ENCODE measurements at places on chromosomes 7 and 10.

GRCh38 chr7:147249956-147250355 is 1133.4 kb downstream of the CNTNAP2 start:
- no peak for DNase-seq

DNA sequence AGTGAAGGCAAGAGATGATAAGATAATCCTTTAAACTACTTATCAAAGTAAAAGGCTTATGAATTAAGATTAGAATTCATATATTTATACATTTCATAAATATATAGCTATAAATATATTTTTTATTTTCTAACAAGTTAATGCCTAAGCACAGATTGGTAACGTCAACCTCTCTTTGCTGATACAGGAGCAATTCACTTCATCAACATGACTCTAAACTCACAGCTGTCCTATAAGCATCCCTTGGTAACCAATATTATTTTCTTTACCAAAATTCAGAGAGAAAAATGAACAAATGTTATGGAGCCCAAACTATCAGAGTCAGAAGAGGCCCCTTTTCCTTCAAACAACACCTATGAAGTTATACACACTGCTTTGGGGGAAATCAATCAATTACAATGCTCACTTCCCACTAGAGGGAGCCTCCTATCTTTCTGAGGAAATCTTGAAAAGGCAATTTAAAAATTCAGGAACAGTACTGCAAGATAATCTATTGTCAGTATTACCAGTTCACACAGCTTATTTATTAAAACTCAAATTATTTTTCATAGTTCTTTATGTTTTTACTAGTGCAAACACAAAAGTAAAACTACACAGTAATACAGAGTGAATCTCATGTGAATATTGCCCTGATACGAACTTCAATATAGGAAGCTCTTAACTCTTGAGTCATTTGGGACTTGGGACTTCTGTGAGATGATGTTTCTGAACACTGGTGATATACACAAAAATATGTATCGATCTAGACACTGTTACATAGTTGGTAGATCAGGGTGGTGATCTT is 51.0 kb upstream of the NOBOX start:
- DNase-seq, result no peak

- no peak for DNase-seq
Observed at GRCh38 chr10:94069884-94070283, 76.2 kb downstream of the PLCE1 start.

GRCh38 chr7:112411186-112411795 is 39.0 kb upstream of the IFRD1 start:
- DNase-seq, result no peak

GRCh38 chr10:6692856-6693255 is 112.8 kb upstream of the PRKCQ start:
- no peak for DNase-seq

- no peak for DNase-seq
Observed at GRCh38 chr7:77907281-77907680, 108.7 kb downstream of the PHTF2 start.

GRCh38 chr10:33935350-33935749 is 600.9 kb upstream of the NRP1 start:
- no peak for DNase-seq

- no peak for DNase-seq
Observed at GRCh38 chr7:95517458-95517857, 31.7 kb downstream of the ASB4 start.

DNA sequence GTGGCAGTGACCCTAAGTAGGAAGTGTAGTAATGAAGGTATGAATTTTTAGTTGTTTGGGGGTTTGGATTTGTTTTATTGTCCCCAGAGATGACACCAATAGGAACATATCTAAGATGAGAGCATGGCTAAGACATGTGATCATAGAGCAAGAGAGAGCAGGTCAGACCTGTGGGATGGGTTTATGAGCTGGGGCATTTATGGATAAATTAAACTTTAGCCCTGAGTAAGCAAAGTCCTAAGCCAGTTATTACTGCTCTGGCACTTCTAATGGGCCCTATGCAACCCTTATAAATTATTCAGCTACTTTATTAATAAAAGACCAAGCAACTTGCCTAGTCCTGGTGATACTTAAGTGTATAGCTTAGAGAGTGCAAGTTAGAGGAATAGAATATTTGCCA is 85.1 kb downstream of the LRRC4 start:
- DNase-seq, result no peak

DNA sequence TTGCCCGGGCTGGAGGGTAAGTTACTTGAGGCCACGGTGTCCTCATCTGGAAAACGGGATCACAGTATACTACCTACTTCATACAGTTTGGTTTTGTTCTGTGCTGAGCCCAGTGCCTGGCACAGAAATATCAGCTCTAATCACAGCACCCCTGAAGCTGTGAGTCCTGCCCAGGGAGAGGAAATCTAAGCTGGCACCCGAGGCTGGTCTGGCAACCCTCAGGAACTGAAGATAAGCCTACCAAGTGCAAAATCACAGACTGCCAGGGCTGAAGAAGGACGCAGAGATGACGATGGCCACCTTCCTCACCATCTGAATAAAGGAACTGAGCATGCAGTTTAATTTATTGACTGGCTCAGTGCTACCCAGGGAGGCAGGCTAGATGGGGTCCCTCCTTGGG is 7.7 kb upstream of the TMEM120A start:
- DNase-seq, result no peak

- no peak for DNase-seq
Observed at GRCh38 chr7:95886501-95887090, 114.2 kb downstream of the DYNC1I1 start.

DNA sequence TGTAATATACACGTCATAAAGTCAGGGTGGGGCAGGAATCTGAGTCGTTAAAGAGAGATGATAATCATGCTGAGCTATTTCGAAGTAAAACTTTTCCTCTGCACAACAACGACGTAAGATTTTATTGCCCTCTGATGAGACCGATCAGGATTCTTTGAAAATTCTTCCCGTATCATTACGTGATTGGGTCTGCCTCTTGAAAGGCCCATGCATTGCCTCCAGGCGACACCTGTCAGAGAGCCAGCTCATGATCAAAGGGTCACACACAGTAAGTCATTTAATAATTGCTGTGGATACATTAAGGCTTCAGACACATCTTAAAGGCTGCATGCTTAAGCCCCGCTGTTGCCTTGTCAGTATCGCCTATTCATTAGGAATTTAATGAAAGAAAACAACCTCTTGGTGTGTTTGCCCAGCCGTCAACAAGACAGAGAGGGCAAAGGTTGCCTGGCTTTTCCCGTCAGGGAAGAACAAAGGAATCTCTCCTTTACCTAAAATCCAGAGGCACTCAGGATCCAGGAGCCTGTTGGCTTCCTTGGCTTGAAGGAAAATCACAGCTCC is 189.0 kb upstream of the SH2B2 start:
- DNase-seq, result no peak

GRCh38 chr7:5777932-5778331 is 3.5 kb downstream of the RNF216 start:
- no peak for DNase-seq

DNA sequence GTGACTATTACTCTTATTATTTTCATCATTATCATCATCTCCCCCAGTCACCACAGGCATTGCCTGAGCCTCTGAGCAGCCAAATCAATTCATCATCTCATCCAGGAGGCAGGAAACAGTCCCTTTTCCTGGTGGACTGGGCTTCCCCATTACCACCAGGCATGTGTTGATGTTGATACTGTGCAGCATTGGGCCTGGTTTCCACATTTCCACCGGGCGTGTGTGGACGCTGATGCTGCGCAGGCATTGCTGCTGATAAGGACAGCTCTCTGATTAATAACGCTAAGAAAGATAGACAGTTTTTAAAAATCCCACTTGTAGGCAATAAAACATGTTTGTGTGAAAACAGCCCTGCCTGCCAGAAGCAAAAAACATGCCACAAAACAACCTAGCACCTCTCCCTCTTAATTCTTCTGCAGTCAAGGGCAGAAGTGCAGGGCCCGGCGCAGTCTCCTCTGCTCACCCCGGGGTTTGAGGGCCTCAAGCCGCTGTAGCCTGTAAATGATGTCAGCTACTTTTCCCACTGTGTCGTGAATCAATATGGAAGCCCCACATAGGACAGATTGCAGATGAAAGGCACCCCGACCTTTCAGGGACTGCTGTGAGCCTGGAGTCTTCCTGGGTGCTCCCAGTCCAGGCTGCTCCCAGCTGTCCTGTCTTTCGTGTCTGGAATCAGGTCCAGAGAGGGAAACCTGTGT is 216.0 kb downstream of the WDR37 start:
- no peak for DNase-seq

DNA sequence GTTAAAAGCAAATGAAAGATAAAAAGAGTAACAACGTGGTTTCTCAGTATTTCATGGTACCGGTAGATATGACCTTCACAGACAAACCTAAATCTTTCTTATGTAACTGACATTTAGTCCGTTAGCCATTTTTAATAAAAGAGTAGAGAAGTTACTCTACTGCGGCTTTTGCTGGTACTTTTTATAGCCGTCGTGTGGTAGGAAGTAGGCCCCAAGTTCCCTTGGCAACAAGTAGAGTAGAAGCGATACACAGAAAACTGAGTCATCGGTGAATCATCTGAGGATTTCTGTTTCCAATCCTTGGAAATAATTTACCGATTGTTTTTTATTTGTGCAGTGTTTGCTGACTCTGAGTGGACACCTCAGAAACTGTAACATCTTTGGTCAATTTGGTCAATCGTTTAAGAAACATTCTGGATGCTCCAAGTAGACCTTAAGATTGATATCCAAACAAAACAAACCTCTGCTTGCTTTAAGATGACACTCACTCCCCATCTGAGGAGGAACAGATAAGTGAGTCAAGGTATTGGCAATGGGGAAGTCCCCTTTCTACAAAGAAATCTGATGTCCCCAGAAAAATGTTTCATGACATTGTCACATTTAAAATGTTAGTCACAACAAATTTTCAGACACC is 63.9 kb upstream of the AHR start:
- peak; percentile 90 for DNase-seq

GRCh38 chr7:72429316-72429715 is 17.2 kb upstream of the CALN1 start:
- DNase-seq, result no peak

GRCh38 chr10:70540789-70541360 is 61.7 kb downstream of the PRF1 start:
- DNase-seq, result no peak

GRCh38 chr7:112347088-112347487 is 103.2 kb upstream of the IFRD1 start:
- no peak for DNase-seq

DNA sequence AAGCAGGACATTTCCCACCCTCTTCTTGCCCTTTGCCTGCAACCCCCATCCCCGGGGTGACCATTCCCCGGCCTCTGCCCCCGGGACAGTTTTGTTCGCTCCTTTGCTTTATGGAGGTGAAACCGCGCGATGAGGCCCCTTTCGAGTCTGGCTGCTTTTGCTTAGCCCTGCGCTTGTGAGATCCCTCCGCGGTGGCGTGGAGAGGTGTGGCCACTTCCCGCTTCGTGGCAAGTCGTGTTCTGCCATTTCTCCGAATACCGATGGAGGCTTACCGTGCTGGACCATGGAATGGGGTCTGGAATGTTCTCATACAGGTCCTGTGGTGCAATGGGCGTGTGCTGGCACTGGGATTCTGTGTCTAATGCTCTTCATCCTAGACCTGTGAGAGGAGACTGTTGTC is 106.7 kb downstream of the LHPP start:
- DNase-seq, result no peak

DNA sequence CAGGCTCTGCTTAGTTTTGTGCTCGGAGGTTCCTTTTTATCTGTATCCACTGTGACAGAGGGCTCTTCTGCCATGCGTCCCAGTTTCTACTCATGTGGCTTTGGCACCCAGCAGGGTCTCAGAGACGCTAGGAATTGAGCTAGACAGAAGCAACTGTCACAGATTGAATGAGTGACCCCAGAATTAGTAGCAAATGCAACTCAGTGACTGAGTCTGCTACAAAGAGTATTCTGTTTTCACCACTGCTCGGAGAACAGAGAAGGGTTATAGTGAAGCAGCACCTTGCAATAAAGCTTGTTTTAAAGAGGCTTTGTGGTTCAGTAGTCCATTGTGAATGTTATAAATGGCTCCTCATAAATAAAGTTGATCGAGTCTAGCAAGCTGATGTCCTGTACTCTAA is 113.2 kb downstream of the DNAH11 start:
- DNase-seq, result no peak

- no peak for DNase-seq
Observed at GRCh38 chr7:104552102-104552501, 223.7 kb downstream of the LHFPL3 start.

DNA sequence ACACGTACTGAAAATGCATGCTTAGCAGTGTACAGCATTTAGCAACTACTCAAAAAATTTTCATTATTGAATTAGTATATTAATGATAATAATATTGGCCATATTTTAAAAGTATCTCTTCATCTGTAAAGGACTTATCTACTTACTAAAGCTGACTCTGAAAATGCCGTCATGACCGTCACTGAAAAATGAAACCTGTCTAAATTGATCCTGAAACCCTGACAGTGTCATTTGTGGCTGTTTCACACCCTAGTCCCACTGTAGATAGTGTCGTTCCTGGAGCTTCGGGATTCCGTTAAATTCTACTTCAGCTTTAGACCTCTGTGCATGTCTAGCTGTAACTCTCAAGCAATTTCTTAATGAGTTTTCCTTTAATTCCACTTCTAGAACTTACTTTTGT is 35.8 kb upstream of the EZH2 start:
- DNase-seq, result no peak

DNA sequence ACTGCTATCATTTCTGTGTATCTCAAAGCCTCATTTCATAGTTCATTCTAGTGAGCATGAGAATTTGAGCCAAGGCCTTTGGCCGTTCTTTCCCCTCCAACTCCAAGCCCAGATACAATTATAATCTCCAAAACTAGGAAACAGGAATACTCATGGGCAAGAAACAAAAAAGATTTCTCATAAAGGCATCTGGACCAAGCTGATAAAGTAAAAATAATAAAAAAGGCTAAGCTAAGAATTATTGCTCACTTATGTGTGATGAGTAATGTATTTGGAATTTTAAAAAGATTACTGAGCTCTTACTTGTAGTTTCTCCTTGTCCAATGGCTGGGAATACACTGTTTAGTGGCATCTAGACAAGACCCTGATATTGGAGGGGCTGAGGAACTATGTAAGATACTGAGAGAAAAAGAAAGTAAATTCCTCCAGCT is 196.4 kb upstream of the POM121L12 start:
- no peak for DNase-seq

DNA sequence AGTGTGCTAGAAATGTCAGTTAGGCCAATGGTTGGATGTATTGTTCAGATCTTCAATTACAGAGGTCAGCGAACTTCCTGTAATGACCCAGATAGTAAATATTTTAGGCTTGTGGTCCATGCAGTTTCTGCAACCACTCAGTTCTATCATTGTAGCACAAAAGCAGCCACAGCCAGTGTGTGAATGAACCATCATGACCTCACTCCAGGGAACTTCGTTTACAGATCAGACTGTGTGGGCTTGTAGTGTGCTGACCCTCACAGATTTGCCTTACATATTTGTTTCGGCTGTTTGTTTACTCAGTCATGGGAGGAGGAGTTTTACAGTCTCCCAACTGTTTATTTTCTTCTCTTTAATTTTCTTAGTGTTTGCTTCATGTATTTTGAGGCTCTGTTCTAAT is 55.4 kb downstream of the LANCL2 start:
- DNase-seq, result no peak

GRCh38 chr7:5396999-5397663 is 26.5 kb downstream of the TNRC18 start:
- peak; percentile 91 for DNase-seq

Measured in SIG-M5 (cell line).